ENCODE measurements at places on chromosomes 6 and 20.

- DNase-seq, result no peak
These were observed 193.9 kb downstream of the SLC24A3 start for GRCh38 chr20:19406381-19406780.

DNA sequence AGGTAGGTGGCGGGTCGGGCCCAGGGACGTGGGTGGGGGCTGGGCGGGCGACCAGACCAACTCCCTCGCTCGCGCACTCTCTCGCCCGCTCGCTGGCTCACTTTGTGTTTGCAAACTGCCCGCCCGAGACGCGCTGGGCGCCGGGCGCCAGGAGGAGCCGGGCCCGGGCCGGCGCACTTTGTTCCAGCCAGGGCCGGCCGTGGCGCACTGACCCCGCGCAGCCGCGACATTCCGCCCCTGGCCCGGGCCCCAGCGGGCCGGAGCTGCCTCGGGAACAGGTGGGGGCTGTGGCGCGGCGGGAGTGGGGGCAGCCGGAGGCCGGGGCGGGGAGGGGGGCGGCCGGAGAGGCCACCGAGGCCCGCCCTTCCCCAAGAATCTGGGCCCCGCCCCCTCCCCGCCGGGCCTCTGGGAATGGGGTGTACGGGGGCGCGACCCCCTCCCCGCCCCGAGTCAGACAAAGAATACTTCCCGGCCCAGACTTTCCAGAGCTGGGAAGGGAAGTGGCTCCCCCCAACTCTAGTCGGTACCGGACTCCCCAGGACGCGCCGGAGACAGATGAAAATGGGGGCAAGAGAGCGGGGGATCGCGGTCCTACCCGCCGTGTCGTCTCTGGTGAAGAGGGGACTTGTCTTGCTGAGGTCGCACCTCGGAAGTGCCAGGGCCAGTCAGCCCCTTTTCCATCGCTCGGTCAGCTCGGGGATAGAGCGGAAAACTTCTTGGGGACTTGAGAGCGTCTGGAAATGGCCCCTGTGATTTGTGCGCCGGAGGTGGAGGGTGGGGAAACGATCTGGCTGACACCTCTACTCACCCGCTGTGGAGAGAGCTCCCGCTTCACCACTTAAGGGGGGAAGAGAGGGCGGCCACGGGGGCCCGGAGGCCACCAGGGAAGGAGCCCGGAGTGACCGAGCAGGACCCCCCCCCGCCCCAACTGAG is 951 bp downstream of the FOXP4 start:
- peak; percentile 63 for DNase-seq

- no peak for DNase-seq
These were observed 83.6 kb downstream of the MRPL14 start for GRCh38 chr6:44043479-44044153.

DNA sequence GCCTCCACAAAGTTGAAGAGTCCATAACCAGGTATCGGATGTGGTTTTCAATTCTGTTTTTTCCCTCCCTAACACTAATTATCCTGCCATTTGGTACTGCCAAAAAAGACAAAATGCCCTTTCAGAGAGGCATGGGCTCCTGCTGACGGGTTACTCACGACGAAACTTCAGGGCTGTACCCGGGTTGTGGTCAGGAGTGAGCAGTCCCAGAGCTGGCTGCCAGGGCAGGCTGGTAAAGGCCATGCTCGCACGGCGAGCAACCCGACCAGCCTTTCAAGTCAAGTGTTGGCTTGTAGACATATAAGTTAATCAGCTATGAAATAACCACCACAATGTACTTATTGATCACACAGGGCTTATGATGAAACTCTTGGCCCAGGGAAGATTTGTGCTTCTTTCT is 152.5 kb downstream of the FOXC1 start:
- no peak for DNase-seq

GRCh38 chr6:37049758-37050044 is 44.2 kb downstream of the FGD2 start:
- DNase-seq, result no peak

GRCh38 chr20:23255716-23256385 is 94.7 kb upstream of the NXT1 start:
- DNase-seq, result no peak

- DNase-seq, result no peak
These were observed 10.1 kb downstream of the TNFAIP3 start for GRCh38 chr6:137877113-137877512.

DNA sequence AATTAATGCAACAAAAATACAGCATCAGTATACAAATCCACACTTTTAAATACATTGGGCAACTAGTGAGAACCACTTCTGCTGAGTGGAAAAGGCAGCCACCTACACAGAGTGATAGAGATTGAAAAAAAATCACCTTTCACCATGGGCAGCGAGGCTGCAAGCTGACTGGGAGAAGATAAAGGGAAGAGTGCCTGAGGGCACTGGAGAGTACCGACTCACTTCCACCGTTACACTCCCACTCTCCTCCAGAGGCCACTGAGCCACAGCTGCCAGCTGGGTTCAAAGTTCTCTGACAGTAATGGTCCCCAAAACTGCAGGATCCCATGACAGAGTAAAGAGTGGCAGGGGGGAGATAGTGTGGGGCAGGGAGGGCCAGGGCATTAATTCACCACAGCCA is 24.1 kb downstream of the PXT1 start:
- no peak for DNase-seq

Data from frontal cortex (tissue), 4 donors.